ENCODE measurements at places on chromosomes 6 and 20.

DNA sequence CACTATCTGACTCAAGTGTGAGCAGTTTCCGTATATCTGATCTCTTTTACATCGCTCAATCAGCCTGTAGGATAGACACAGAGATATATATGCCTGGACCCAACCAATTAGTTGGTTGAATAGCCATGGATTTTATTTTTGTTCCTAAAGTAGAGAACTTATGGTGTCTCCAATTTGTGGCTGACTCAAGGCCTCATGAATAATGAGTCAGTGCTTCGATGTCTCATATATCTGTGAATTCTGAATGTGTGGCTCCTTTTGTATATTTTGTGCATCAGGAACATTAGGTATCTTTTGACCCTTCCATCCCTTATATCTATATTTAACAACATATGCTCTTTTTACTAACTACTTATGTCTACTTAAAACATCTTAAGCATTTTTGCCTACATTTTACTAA is 64.5 kb downstream of the OR2B2 start:
- no peak for DNase-seq

DNA sequence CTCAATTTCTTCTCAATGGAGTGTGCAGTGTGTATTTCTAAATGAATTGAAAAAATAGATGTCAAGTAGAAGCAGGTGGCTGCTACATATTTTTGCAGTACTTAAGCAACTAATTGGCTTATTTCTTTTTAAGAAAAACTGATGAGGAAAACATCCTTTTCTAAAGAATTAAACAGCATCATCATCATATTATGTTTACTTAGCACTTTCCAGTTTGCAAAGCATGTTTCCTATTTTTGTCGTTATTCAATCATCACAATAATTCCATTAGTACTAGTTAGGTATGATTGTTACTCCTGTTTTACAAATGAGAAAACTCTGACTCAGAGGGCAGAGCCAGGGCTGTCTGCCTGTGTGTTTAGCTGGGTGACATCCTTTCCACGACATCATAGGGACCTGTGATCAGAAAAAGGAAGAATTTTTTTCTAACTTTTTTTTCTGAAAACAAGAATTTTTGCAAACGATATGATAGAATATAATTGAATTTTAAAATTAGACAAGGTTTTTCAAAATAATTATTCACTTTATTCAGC is 22.7 kb upstream of the BMP6 start:
- DNase-seq = no peak

DNA sequence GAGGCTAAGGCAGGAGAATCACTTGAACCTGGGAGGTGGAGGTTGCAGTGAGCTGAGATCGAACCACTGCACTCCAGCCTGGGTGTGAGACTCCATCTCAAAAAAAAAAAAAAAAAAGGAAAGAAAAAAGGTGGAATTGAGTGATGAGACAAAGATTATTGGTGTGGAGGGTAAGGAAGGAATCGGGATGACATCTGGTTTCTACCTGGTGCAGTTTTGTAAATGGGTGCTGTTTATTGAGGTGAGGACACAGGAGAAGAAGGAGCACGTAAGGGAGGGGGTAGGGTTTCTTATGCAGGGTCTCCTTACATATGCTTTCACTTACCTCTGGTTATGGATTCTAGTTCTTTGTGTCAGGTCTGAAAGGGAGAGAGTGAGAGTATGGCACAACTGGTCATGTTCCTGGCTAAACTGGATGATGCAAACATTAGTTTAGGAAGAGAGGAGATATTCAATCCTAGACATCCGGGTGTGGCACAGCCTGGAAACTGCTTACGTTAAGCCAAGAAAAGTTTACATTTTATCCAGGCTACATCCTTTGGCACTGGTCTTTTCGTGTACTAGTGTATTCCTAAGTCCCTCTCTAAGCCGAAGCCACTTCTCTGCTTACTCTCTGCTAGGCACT is 5.4 kb downstream of the RALY start:
- no peak for DNase-seq

GRCh38 chr6:22827760-22828159 is 258.4 kb downstream of the HDGFL1 start:
- DNase-seq = no peak

DNA sequence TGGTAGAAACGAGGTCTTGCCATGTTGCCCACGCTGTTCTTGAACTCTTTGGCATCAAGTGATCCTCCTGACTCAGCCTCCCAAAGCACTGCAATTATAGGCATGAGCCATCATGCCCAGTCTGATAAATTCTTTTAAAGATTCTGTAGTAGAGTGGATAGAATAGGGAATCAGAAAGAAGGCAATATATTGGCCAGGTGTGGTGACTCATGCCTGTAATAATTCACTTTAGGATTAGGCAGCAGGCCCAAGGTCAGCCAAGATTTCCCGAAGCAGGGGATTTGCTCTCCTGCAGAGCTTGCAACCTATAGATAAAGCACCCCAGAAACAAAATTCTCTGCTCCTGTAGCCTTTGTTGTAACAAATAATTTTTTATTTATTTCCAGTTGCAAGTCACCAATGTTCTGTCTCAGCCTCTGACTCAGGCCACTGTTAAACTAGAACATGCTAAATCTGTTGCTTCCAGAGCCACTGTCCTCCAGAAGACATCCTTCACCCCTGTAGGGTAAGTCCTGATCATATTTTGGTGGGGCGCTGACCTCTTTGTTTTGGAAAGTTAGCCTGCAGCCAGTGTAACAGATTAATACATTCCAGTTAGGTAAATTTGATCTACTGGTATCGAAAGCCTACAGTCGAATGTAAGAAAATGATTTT is 30.4 kb upstream of the MROH8 start:
- DNase-seq = no peak

- DNase-seq = no peak
Measured at GRCh38 chr6:169868458-169868857, 117.0 kb downstream of the ERMARD start.
